Stimulated activated CD8-positive, alpha-beta memory T cell treated with anti-CD3 and anti-CD28 coated beads, Interleukin-12 subunit alpha, Interleukin-12 subunit beta, amount 100 ng/mL, for 1 hour (primary cell): ENCODE measurements at places on chromosomes 12 and 14.

- DNase-seq, result no peak
These were observed 158.4 kb downstream of the KLHL28 start for GRCh38 chr14:44803239-44803905.

DNA sequence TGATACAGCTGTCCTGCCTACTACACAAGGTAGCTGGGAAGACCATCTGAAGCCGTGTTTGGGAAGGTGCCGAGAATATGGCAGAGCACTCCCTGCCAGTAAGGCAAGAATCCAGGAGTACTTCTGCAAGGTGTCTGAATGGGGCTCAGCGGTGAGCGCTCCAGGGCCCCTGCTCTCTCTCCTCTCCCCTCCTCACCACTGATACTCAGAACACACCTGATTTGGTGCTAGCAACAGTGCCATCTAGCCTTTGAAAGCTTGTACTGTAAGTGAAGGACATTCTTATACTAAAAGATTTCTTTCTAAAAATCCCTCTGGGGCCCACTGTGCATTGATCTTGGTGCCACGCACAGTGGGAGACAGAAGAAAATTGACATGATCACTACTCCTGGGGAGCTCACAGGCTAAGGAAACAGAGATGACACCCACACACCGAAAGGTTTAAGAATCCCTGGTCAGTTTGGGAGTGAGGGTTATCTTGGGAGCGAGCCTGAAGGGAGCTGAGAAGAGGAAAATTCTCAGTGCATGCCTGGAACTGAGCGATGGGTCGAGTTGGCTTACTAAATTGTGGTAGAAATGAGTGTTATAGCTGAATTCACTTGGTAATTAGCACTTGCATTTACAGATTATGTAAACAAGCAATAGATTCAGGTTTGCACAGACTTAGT, 216.9 kb downstream of the NTF3 start:
- no peak for DNase-seq

DNA sequence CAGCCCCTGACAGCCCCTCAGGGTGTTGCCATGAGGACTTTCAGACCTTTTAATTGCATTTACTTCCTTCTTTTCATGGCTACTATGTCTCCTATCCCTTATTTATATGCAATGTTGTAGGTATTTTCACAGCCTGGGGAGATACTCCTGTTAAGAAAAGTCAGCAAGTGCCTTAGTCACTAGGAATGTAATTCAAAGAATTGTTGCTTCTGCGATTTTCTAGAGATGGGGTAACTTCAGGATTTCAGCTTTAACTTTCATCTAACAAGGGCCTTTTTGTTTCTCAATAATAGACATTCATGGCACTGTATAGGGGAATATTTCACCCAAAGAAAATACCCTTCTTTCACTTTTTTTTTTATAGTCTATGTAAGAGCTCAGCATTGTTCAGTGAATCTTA, 533.3 kb upstream of the MIS18BP1 start:
- DNase-seq, result no peak

DNA sequence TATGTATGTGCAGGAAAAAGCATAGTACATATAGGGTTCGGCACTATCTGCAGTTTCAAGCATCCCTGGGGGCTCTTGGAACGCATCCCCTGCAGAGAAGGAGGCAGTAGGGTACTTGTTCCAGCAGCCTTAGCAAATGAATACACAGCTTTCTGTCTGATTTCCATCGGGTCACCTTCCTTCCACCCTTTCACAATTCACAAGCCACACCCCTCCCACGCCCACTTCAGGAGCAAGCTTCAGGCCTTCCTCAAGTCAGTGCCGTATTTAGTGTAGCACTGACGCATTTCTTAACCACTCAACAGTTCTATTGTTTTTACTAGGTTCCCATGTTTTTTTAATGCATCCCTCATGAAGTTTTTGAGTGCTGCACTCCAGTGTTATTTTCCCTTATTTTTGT, 64.2 kb downstream of the CLMN start:
- no peak for DNase-seq

GRCh38 chr14:79175671-79176070, 1005.5 kb downstream of the NRXN3 start:
- DNase-seq, result no peak

DNA sequence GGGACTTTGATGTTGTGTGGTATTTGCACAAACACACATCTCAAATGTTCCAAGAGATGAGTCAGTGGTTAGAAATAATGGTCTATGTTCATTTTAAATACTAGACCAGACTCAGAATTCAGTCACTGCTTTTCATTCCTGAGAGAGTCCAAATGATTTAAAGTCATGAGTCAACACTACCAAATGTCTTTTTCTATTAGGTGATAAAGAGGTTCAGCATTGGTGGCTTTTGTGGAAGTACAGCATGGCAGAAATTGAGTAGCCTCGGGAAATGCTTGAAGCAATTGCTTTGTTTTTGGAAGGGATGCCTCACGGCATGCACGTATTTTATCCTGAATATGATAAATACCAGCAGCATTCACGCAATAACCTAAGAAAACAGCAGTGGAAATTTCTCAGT, 115.7 kb downstream of the DIO2 start:
- no peak for DNase-seq

- DNase-seq, result no peak
These were observed 18.9 kb upstream of the ANKRD33 start for GRCh38 chr12:51868821-51869495.

- DNase-seq, result no peak
These were observed 11.3 kb upstream of the RABGGTA start for GRCh38 chr14:24282736-24283135.

- DNase-seq, result no peak
These were observed 1330.1 kb upstream of the USP15 start for GRCh38 chr12:60930151-60930550.

DNA sequence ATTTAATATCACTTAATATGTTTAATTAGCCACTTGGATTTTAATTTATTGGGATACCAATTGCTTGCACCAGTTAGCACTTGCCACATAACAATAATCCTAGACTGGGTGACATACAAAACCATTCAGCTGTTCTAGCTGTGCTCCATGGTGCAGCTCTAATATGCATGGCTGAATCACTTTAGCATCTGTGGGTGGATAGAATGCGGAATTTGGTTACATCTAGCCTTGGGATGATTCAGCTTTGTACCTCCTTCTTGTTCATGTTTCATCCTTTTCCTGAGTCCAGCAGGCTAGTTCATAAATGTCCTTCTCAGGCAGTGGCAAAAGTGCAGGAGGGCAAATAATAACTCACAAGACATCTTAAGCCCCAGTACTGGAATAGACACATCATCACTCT, 1263.0 kb downstream of the LRFN5 start:
- no peak for DNase-seq

DNA sequence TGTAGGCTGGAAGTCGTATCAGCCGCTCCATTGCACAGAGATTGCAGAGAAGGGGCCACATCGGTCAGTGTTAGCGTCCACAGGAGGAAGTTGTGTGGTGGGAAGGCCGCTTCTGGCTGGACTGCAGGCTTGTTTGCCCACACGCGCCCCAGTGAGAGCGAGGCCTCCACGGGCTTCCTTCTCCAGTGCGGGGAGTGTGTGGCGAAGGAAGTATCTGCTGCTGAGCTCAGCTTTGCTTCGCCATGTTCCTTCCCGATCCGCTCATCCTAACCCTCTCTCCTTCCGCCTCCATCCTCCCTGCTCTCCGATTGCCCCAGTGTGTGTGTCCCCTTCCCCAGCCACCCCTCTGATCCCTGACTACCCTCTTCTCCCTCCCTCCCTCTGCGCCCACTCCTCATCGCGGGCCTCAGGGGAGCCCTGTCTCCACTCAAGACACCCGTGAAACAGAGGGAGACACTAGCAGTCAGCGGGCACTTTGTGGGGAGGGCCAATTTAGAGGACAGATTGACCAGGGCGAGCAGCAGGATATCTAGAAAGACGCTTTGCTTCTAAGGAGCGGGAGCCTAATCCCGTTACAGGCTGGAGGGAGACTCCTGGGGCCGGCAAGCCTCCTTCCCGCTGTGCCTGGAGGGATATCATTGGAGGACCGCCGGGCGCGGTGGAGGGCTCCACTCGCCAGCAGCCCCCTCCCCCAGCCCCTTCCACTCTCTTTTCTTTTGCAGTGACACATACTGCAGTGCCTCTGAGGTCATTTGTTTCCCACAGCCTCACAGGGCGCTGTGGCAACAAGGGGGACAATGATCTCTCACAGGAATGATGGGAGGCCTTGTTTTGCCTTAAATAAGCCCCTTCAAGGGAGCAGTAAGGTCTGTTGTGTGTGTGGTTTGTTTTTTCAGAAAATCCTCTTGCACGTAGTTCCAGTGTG, 428.8 kb downstream of the ZFP36L1 start:
- DNase-seq, result no peak

DNA sequence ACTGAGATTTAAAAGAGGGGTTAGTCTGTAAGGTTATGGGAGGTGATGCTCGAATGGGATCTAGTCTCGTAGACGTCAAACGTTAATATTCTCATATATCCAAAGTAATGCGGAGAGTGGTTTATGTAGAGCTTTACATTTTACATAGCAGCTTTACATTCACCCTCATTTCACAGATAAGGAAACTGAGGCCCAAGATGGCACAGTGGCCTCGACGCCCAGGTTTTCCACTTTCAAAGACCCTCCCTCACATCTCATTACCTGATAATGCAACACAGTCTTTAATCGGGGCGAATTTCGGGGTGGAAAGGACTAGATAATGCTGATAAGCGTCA, 450 bp upstream of the TDG start:
- no peak for DNase-seq

DNA sequence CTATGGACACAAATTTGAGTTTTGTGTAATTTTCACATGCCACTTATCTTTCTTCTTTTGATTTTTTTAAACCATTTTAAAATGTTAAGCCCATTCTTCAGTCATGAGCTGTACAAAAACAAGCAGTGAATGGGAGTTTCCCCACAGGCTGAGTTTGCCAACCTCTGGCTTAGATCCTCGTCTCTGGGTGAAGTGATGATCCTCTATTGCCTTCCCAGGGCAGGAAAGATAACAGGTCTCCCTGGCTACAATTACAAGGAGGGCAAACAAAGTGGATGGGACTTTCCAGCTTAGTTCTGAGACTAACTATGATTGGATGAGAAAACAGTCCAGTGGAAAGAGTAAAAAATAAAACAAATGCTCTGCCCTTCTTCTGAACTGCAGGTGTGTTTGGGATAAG, 203.7 kb downstream of the SPTSSA start:
- no peak for DNase-seq

- no peak for DNase-seq
These were observed 29.0 kb downstream of the PEBP1 start for GRCh38 chr12:118164798-118165486.

DNA sequence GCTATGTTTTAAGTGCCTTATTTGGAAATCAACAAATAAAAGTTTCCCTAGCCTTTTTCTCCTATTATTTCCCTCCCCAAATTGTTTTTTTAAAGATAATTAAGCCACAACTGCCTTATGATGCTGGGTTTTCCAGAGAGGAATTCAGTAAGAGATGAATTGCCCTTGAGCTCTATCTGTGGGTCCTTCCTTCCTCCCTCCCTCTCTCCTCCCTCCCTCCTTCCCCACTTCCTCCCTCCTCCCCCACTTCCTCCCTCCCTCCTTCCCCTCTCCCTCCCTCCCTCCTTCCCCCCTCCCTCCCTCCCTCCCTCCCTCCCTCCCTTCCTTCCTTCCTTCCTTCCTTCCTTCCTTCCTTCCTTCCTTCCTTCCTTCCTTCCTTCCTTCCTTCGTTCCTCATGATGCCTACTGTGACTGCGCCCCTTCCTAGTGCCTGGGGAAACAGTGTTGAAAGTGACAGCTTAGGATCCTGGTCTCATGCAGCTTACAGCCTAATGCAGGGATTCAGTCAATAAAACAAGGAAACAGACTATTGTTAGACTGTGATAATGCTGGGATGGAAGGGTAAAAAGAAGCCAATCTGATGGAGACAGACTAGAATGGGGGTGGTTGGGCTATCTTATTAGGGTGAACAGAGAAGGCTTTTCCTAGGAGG, 1417.1 kb downstream of the AACS start:
- DNase-seq, result no peak

- no peak for DNase-seq
These were observed 257.5 kb downstream of the MSRB3 start for GRCh38 chr12:65535946-65536345.

GRCh38 chr14:32821964-32822653, 116.6 kb upstream of the NPAS3 start:
- DNase-seq, result no peak

GRCh38 chr12:54988402-54989054, 4.0 kb upstream of the TESPA1 start:
- no peak for DNase-seq

DNA sequence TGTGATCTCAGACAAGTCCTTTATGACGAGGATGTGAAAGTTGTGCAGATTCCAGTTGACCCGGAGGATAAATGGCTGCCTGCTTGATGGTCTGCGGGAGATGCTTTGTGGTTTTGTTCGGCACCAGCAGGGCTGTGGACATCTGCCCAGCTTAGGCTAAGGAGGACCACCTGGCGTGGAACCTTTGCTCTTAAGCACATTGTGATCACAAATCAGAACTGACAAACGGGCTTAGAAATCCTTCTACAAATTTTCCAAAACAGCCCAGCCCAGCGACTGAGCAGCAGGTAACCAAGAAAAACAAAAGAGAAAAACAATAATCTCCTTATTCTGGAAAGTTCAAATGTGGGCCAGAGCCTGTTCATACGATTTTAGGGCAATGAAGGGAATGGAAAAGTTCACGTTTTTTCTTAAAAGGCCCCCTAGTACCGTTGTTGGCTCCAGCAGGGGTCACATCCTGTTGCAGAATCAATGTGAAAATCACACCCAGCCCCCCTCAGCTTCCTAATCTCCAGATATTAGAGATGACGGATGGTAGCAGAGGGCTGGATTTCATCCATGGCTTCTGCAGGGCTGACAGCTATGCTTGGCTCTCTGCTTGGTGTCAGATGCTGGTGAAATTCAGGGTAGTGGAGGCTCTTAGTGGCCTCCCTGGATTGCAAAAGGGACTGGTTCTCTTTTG, 81.1 kb upstream of the RFLNA start:
- no peak for DNase-seq

- DNase-seq, result no peak
These were observed at the start of gene SOX5 for GRCh38 chr12:23949348-23950209. SOX5 (minus strand) TSS chr12:23949670; CDS start chr12:23949601, 69 bp downstream.

- no peak for DNase-seq
These were observed 186.4 kb downstream of the PIWIL1 start for GRCh38 chr12:130523863-130524614.

- peak; percentile 1 for DNase-seq
These were observed 79.5 kb downstream of the ARMH4 start for GRCh38 chr14:58072288-58073071.

DNA sequence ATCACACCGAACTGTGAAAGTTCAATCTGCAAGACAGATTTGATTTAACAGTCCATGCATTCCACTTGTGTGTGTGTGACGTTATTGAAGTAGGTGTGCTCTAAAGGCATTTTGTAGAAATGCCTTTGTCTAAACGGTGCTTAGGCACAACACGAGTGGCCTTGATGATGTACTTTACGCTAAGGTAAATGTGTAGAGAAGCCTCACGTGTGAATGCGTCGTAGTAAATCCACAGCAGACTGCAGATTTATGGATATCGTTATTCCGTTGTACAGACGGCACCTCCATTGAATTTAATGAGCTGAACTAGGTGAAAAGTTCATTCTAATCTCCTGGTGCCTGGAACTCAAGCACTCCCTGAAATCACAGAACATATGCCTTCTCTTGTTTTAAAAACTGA, 202.8 kb upstream of the STXBP6 start:
- DNase-seq, result no peak
